H1 (cell line): ENCODE measurements at places on chromosomes 1 and 21. TPM values are rescaled to one million over a fixed set of nuclear protein-coding genes. Genes with fewer than 3 reads are reported as not detected.

DNA sequence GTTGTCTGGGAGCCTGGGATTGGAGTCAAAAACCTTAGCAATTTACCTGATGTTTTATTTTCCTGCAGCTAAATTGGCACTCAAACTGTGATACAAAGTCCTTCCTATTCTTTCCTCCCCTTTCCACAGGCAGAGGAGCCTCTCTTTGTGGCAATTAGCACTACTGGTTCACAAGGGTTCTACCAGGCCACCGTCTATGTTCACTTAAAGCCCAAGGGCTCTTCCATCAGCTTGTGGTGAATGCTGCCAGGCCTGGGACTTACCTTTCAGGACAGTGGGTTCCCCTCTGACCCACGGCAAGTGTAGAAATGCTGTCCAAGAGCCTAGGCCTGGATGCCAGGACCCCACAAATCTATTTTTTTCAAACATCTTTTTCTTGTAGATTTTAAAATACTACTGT is 251.9 kb upstream of the B3GALT2 start:
- no peak for DNase-seq

TGFB2 gene
- total RNA-seq: 0.84 and 1.5 TPM in 2 replicates

- no peak for DNase-seq
These were observed 423.0 kb upstream of the VAMP3 start for GRCh38 chr1:7348073-7348472.

DNA sequence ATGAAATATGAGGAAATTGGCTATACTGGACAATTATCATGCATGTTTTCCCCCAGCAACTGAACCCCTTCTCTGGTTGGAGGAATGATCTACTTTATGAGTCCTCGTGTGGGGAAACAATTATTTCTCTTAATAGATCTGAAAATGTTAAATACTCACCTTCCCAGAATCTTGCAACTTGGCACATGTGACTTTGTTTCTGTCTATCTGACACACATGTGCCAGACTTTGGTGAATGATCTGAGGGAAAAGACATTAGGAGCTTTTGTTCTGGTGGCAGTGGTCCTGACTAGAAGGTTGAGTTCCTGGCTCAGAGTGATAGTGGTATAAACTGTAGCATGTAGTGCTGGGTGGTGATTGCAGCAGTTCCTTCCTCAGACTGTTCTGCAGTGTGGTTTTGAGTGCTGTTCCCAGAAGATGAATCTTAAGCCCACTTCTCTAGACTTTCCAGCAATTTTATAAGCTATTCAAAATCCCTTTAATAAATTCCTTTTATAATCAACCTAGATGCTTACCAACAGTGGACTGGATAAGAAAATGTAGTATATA is 59.3 kb upstream of the B3GALNT2 start:
- no peak for DNase-seq

TNFSF4 gene
- total RNA-seq: 0.59 and 0.63 TPM in 2 replicates

DNA sequence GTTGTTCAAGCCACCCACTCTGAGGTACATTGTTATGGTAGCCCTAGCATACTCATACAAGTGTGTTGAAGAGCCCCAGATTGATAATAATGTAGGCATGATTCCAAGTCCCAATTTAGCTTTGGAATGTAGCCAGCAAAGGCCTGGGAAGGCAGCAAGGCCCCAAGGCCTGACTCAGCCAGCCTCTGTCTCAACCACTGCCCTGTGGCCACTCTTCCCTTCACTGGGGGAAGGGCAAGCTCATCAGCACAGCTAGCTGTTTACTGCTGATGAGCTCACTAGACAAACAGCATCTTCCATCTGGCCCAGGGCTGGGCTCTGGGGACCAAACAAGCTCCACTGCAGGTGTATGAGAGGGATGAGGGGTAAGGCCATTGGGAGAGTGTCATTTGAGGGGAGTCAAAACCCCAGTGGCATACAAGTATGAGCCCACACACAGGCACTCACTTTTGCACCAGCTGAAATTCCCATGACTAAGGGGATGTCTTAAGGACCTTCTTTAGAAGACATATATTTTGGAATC is 2.2 kb upstream of the IRF6 start:
- DNase-seq: no peak

DNA sequence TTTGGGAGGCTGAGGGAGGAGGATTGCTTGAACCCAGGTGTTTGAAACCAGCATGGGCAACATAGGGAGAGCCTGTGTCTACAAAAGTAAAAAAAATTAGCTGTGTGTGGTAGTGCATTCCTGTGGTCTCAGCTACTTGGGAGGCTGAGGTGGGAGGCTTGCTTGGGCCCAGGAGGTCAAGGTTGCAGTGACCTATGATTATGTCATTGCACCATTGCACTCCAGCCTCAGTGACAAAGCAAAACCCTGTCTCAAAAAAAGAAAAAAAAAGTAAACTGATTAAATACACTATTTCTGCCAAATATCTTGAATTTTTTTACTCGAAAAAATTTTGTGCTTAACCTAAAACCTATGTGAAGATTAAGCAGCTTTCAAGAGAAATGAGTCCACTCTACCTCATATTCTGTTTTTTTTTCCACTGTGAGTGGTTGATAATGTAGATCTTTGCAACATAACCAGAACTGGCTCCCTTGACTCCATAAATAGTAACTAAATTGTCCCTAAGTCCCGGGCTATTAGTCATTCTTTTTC is 19.4 kb upstream of the ZNF281 start:
- no peak for DNase-seq

DNA sequence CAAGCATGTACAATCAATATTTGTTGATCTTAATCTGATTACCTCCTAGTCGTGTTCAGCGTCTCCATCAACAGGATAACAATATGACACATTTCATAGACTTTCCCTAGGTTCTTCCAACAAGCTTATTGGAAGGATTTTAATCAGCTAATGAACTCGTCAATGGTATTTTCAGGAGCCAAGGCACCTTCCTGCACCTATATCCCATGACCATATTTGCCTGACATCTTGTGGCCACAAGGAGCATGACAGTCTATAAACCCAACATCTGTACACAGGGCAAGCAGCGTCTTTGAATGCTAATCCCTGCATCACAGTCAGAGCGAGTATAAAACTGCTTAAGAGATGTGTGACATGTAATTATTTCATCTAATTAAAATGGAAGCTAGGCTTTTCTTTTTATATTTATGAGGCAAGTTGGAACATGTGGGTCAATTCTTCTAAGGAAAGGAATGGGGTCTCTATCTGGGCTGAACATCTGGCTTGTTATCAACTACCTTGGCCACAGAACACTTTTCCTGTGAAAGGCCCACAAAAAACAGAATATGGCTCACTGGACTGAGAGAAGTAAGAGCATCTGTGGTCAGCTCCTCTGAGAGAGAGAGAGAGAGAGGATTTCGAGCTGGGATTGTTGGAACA is 388.8 kb downstream of the NTNG1 start:
- no peak for DNase-seq

DNA sequence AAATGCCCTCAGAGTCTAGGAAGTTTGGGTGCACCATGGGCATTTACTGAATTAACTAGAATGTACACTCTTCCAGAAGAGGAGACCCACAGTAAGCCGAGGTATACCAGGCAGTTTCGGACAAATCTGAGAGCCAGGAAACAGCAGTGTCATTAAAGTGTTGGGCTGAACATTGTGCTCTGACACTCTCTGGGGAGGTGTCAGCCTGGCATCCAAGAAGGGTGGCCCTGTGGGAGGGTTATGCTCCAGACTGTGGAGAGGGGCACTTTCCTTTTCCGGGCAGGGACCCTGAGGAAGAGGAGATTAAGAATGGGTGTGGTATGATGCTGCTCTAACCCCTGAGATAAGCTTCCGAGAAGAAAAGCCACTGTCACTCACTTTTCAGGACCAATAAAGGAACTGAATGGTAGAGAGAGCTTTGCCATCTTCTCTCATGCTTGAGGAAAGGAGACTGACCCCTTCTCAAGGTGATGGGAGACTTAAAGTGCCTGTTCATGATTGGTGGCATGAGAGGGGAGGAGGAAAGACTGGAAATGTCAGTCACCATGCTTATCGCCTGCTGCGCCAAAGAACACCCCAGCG is 98.2 kb downstream of the UCK2 start:
- no peak for DNase-seq

ZFYVE9 gene
- 26.4 and 26.5 TPM in 2 replicates for total RNA-seq

DNA sequence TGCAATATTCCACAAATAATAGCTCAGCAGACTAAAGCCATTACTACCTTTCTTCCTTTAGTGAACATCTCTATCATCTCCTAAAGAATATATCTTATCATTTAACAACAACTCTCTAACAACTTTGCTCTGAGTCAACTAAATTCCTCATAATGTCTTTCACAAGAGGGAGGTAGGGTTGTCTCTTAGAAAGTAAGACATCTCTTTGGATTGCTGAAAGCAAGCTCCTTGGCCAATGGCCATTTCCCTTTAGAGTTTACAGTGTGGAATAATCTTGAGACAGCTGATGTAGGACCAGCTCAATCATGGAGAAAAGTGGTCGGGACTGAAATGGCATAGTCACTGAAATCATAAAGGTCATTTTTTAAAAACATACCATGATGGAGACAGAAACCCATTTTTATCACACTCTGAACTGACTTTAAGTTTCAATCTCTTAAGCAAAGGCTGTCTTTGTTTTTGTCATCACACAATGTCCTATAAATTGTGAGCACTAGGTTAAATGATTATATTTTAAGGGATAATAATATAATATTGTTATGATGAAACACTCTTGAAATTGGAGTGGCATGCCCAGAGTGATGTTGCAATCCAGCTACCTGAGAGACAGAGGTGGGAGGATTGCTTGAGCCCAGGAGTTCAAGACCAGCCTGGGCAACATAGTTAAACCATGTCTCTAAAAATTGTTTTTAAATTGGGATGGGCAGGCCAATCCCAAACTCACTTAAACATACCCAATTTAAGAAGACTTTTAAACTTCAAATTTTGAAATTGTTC is 91.1 kb downstream of the SLC44A5 start:
- DNase-seq: no peak

GRCh38 chr1:84988588-84988987 is 8.3 kb downstream of the MCOLN2 start:
- no peak for DNase-seq

DNAI4 gene
- 2.1 and 4.0 TPM in 2 replicates for total RNA-seq

DNA sequence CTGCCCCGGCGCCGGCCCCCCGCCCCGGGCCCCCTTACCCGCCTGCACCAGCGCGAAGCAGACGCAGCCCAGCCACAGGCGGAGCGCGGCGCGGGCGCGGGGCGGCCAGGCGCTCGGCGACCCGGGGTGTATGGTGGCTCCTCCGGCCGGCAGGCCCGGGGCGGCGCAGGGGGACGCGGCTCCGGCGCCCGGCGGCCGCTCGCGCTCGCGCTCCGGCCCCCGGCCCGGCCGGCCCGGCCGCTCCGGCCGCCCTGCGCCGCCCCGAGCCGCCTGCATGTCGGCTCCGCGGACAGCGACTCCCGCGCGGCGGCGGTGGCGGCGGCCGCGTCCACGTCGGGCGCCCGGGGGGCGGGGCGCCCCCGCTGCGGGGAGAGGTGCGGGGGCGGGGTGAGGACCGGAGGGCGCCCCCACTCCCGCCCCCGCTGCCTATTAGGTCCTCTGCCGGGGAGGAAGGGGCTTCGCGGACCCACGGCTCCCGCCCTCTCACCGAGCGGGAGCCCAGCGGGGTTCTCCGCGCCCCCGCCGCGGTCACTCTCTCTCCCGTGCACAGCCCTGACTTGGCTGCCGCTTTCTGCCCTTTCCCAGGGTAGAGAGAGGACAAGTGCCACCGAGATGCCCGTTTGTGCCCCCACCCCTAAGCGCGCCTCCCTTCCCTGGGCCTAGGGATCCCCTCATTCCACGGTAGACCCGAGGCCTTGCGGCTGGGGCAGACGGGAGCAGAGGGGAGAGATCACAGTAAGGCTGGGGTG is at the start of gene FNDC5:
Gene FNDC5 (minus strand): TSS at position 298 of the 749 bp plus-strand sequence.
- DNase-seq: no peak

DNA sequence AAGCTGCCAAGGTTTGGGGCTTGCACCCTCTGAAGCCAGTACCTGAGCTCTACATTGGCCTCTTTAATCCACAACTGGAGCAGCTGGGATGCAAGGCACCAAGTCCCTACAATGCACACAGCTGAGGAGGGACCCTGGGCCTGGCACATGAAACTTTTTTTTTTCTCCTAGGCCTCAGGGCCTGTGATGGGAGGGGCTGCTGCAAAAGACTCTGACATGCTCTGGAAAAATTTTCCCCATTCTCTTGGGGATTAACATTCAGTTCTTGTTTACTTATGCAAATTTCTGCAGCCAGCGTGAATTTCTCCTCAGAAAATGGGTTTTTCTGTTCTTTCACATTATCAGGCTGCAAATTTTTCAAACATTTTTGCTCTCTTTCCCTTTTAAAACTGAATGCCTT is 1072.2 kb downstream of the BRINP3 start:
- no peak for DNase-seq

MAEL gene
- not detected in 2 replicates for total RNA-seq

- peak; percentile 94 for DNase-seq
These were observed at the start of gene RASSF5 for GRCh38 chr1:206507284-206508129. RASSF5 (plus strand) TSS chr1:206507531; CDS start chr1:206507603, 72 bp downstream.

DNA sequence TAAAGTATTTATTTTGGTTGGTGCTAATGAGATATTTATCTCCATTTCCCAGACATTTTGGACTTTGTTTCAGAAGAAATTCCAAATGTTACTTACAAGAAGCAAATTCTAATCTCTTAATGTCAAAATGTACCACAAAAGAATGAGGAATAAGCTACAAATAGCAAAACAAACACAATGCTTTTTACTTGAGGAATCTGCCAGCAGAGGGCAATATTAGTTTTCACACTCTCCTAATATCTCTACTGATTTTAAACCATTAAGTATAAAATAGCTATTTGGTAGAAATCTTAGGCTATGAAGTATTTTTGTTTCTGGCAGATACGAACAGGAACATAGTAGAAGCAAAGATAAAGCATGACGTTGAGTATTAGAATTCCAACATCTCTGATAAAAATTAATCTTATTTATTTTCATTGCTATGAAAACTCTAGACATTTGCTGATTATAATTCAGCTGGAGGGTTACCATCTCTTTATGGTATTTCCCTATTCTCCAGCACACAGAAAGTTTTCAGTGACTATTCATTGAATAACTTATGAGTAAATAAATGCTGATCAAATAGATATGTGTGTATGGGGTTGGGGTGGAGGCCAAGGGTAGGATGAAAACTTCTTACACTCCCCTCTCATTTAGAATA is 13.4 kb upstream of the HMCN1 start:
- DNase-seq: no peak

FYB2 gene
- 0.11 and 0.21 TPM in 2 replicates for total RNA-seq

- no peak for DNase-seq
These were observed 37.0 kb upstream of the GORAB start for GRCh38 chr1:170495006-170495405.

- DNase-seq: peak; percentile 88
These were observed at the start of gene SMPDL3B for GRCh38 chr1:27934818-27935549. SMPDL3B (plus strand) TSS chr1:27935000; CDS start chr1:27935184, 184 bp downstream.

SLAMF8 gene
- total RNA-seq: not detected in 2 replicates

GRCh38 chr1:17743008-17743647 is 12.0 kb upstream of the ACTL8 start:
- DNase-seq: no peak

DNA sequence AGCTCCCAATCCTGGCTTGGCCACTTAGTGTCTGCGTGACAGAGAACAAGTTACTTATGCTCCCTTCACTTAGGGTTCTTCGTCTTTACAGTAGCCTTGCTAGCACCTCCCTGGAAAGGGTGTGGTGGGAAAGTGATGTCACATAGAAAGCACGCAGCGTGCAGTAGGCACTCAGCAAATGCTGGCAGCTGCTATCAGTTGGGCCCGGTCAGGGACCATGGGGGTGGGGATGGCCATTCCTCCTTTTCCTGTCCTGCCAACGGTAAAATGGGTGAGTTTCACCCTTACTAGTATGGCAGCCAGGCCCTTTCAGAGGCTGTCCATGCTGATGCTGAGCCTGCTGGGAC is 6.2 kb upstream of the KCNA10 start:
- DNase-seq: no peak
